ENCODE measurements at places on chromosomes 12 and 14.
A peak's percentile ranks its signal among the peaks of the same experiment; 100 is the strongest.

GRCh38 chr12:49563951-49564685, 3.8 kb downstream of the MCRS1 start:
- no peak for DNase-seq

DNA sequence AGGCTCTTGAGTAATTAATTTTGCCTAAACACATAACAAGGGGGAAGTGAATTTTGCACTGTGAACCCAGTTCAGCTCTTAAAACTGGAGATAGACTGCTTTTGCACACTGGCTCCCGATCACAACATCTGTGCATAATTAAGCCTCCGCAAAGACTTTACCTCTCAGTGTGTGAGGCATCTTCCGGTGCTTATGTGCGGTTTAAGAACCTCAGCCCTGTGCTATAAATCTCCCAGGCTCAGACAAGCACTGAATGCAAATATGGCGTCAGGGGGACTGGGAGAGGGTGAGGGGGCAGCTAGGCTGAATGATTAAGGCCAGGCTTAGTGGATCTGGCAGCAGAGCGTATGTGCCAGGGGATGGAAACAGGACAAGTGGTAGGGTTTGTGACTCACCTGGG, 103.3 kb downstream of the ADCK1 start:
- DNase-seq, result no peak

- no peak for DNase-seq
These were observed 1679.9 kb upstream of the FLRT2 start for GRCh38 chr14:83850092-83850491.

GRCh38 chr14:92040431-92041051, 682 bp upstream of the TRIP11 start:
- peak; percentile 11 for DNase-seq

GRCh38 chr12:129605666-129606065, 298.2 kb downstream of the TMEM132D start:
- DNase-seq, result no peak

- DNase-seq, result no peak
These were observed 59.9 kb downstream of the DDHD1 start for GRCh38 chr14:53093206-53093605.

DNA sequence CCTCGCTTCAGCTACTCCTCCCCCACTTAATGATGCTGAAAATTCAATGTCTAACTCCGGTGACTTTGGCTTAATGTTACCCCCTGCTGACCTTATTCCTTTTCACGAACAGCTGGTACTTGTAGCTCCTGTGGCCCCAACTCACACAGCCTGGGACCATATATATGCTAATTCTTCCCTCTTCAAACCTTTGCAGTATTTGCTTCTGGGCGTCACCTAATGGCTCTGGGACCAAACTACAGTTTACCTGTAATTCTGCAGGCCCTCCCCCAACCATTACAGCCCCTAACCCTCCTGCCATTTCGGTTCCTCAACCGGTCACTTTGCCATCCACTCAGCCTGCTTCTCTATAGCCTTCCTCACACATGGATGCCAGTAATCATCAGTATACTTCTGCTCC, 29.6 kb upstream of the C12orf75 start:
- DNase-seq, result no peak

- DNase-seq, result no peak
These were observed 61.1 kb downstream of the PRIMA1 start for GRCh38 chr14:93727039-93727740.

- DNase-seq, result no peak
These were observed 563 bp downstream of the DCP1B start for GRCh38 chr12:2003676-2004112.

GRCh38 chr12:24875014-24875413, 73.9 kb downstream of the BCAT1 start:
- DNase-seq, result no peak
